ENCODE measurements at places on chromosomes 3 and 15. TPM values are rescaled to one million over a fixed set of nuclear protein-coding genes. Genes with fewer than 3 reads are reported as not detected.

- no peak for DNase-seq
Measured at GRCh38 chr3:145807990-145808389, 353.0 kb downstream of the PLOD2 start.

- no peak for DNase-seq
Measured at GRCh38 chr3:115525731-115526130, 97.6 kb upstream of the GAP43 start.

DNA sequence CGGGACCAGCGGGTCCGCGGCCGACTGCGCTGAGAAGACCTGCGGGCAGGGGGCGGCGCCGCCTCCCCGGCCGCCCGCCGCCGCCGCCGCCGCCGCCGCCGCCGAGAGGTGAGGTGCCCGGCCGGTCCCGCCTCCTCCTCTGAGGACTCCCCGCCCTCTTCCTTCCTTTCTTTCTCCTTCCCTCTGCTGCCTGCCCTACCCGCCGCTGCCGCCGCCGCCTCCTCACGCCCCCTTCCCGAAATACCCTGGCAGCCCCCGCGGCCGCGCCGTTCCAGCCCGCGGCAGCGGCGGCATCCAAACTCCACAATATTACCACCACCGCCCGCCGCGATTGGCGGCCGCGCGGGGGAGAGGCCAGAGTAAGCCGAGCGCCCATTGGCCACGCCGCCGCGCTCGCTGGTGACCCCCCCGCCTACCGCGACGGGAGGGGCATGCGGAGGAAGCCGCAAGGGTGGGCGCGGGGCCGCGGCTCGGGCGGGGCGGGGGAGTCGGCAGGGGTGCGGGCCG, 61.8 kb upstream of the ANKRD28 start:
- DNase-seq = no peak

GRCh38 chr15:63157891-63158431, 684 bp upstream of the RPS27L start:
- no peak for DNase-seq

The EFHB gene
- 3.3 TPM for total RNA-seq

The ABI3BP gene
- not detected for total RNA-seq

DNA sequence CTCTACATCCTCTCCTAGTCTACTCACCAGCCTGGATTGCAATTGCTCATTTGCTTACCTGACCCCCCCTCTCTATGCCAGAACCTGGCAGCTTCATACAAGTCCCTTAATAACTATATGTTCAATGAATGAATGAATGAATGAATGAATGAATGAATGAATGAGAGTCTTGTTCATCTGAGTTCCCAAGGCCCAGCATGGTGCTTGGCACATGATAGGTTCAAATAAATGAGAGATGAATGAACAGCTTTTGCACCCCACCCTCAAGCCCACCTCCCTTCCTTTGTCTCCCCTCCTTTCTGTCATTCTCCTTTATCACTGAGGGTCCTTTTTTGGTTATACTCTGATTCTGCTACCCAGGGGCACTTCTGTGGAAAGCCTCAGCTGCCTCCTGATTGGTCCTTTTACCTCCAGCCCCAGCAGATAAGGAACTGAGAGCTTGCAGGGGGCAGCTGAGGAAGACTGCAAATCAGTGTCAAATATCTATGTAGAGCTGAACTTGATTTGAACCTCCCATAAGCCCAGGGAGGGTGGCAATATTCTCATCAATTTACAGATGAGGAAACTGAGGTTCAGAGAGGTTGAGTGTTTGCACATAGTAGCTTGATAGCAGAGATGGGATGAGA, 54.1 kb upstream of the CHRNB4 start:
- DNase-seq = no peak

DNA sequence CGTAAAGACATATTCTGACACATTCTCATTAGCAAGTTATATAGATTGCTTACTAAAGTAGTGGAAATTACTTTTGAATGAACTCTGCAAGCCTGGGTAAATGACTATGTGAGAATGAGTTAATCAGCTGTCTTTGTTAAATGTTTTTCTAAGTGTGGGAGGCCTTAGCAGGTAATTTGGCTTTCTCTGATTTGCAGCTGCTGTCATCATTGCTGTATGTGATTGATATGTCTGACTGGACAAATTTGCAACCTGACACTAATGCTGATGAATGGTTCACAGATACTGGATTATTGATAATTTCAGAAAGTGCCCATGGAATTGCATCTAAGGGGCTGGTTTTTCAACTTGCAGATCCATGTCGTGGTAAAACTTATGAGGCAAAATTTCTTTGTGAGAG, 372.2 kb upstream of the SGO1 start:
- no peak for DNase-seq

GRCh38 chr3:11610044-11610671, 33.6 kb downstream of the VGLL4 start:
- no peak for DNase-seq

GRCh38 chr15:65875458-65875857, 6.2 kb downstream of the RAB11A start:
- DNase-seq = no peak

The PDZRN3 gene
- total RNA-seq = 0.22 TPM

DNA sequence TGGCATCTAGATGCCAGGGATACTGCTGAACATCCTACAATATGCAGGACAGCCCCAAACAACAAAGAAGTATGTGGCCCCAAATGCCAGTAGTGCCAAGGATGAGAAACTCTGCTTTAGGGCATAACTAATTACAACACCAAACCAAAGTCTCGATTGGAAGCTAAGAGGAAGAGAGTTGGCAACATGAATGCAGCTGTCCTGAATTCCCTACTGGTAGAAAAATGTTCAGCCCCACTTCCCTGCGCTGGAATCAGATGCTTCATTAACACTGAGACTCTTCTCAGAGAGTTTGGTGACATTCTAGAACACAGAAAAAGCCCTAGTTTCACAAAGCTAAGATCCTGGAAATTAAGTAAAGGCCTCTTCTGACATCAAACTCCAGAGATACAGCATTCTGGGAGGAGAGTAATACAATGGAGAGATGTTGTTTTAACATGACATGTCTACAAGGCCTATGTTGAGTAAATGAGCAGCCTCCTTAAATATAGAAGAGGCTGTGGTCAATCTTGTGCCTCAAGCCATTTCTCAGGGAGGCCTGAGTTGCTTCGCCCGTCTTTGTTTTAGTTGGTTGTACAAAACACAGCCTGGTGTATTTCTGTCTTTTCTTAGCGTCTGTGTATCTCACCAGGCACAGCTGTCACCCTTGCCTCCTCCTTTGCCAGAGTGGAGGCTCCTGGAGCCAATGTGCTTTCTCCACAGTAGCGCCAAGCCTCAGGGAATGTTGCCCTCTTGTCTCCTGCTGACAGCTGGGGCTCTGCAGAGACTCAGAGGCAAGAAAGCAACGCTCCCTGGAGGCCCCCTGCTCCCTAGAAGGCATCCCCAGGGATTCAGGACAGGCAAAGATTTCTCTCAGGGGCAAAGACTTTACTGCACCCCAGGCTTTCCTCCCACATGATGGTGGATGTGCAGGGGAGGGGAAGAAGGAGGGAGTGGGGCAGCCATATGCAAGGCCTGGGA, 25.1 kb upstream of the CTNNB1 start:
- no peak for DNase-seq

GRCh38 chr3:135218304-135218703, 423.2 kb downstream of the EPHB1 start:
- DNase-seq = no peak

The PDCD7 gene
- 26.3 TPM for total RNA-seq

The DNAH12 gene
- total RNA-seq = not detected

- DNase-seq = no peak
Measured at GRCh38 chr3:186102687-186103086, 6.2 kb downstream of the ETV5 start.

- no peak for DNase-seq
Measured at GRCh38 chr15:100349696-100350433, 8.1 kb upstream of the ADAMTS17 start.

- DNase-seq = no peak
Measured at GRCh38 chr3:7315037-7315436, 454.1 kb downstream of the GRM7 start.

The CCDC13 gene
- total RNA-seq = 0.65 TPM

The DLEC1 gene
- not detected for total RNA-seq

DNA sequence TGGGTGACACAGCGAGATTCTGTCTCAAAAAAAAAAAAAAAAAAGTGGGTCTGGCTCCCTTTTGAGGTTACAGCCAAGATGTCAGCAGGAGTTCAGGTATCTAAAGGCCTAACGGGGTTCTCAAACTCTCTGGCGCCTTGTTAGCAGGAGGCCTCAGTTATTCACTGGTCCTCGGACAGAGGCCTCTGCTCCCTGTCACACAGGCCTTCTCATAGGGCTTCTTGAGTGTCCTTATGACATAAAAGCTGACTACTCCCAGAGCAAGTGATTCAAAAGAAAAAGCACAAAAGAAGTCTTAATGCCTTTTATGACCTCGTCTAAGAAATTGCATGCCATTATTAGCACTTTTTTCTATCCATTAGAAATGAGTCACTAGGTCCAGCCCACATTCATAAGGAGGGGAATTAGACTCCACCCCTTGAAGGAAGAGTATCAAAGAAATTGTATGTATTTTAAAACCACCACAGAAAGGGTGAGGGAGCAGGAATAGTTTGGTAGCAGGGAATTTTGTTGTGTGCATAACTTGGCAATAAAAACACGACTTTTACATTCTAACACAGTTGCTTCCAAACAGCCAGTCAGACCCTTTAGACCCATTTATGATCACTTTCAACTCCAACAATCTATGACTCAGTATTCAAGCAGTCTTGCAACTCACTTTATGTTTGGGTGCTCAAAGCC, 90.3 kb downstream of the MEX3B start:
- DNase-seq = no peak

The DHFR2 gene
- 1.8 TPM for total RNA-seq

DNA sequence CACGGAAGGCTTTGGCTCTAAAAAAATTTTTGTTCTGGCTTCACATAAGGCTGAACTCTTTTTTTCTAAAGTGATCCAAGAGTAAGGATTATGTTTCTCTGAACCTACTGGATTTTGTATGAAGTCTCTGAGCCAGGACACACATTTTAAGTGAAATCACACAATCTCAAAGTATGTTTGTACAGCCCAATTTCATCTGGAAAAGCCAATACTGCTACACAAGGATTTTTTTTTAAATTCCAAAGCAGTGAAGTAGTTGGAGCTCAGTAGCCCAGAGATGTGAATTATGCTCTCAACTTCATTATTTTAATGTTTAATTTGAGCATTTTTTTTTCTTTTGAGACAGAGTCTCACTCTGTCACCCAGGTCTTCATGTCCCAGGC, 243.9 kb downstream of the FAM43A start:
- no peak for DNase-seq
